ENCODE measurements at places on chromosomes 5 and 9. TPM values are rescaled to one million over a fixed set of nuclear protein-coding genes. Genes with fewer than 3 reads are reported as not detected.
A peak's percentile ranks its signal among the peaks of the same experiment; 100 is the strongest.

DNA sequence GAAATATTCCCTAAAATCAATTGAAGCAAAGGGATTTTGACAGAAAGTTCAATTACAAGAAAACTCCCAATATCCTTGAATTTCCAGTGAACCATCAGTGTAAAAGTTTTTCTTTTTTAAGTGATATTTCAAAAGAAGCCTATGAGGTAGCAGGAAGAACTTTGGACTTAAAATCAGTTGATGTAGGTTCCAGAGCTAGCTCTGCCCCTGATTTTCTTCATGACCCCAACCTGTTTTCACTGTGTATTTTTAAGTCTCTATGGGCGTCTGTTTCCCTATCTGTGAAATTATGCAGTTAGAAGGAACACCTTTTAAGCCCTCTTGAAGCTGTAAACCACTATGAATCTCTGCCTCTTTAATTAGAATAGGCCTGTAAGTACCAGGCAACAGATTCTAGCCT, 66.2 kb upstream of the SLC1A1 start:
- H3K27me3 ChIP-seq = no peaks in the 10 kb centered on the region
- no peak overlapping the region for H3K27ac ChIP-seq
- no peak overlapping the region for H3K4me3 ChIP-seq
- peaks cover 40% of the 10 kb centered on the region for H3K4me1 ChIP-seq
- no peak for DNase-seq
- no peaks in the 10 kb centered on the region for H3K36me3 ChIP-seq

GRCh38 chr5:69030358-69031062, 63.3 kb upstream of the SLC30A5 start:
- no peak for DNase-seq
- no peak overlapping the region for H3K27ac ChIP-seq
- H3K4me1 ChIP-seq = no peaks in the 10 kb centered on the region

DNA sequence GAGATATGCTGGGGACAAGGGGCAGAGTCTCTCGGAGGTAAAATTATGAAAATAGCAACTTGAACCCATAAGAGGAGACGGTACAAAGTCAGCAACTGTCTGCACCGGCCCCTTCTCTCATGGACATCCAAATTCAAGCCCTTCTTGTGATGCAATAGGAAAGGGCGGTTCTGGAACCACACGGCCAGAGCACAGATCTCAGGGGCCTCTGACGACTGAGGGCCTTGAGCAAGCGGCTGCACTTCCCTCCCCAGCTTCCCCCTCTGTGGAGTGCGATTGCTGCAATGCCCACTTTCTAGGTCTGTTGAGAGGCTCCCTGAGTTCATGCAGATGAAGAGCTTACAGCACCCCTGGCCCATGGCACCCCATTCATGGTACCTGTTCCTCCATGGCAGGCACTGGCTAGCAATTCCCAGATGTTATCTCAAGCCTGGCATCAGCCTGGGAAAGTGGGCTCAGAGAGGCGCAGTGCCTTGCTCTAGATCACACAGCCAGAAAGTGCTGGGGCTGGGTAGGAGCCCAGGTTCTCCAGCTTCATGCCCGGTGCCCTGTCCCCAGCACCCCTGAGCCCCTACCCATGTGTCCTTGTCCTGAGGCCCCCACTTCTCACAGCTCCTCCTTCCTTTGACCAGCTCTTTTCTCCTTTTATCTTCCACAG, 17.7 kb upstream of the CPLX2 start:
- no peak for DNase-seq
- peaks cover 25% of the 10 kb centered on the region for H3K4me1 ChIP-seq
- no peaks in the 10 kb centered on the region for H3K27me3 ChIP-seq
- H3K27ac ChIP-seq = peak overlapping the region; percentile 95

- H3K27ac ChIP-seq = no peak overlapping the region
- H3K4me3 ChIP-seq = no peak overlapping the region
- DNase-seq = no peak
- H3K4me1 ChIP-seq = no peaks in the 10 kb centered on the region
- no peaks in the 10 kb centered on the region for H3K36me3 ChIP-seq
- H3K27me3 ChIP-seq = no peaks in the 10 kb centered on the region
These were observed 188.8 kb upstream of the ST8SIA4 start for GRCh38 chr5:101091902-101092301.

GRCh38 chr9:84317563-84317962, 23.0 kb downstream of the SLC28A3 start:
- no peaks in the 10 kb centered on the region for H3K4me1 ChIP-seq
- no peaks in the 10 kb centered on the region for H3K27me3 ChIP-seq

DNA sequence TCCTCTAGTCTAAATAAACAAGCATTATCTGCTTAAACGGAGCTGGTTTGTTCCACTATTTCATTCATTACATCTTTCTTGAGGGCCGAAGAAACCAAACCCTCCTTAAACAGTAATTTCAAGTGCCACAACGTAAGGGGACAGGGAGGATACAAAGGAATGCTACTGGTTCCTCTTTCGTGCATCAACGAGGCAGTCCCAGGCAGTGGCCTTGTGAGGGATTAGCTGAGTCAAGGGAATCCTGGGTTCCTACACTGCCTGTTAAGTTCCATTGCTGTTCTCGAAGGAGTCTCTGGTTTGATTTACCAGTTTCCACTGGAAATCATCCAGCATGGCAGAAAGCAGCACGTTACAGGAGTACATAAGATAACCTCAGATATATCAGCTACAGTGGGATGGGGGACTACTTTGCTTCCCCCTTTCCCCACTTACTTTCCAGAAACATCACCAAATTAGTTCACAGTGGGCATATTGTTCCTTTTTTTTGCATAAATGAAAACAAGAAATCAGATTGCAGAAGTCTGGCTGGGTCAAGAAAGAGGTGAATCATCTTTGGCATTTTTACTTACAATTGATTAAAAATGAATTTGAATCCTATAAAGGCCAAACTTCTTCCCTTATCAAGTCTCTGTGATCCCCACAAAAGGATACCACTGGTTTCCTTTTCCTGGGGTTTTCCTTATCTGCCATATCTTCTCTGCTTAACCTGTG, 2.5 kb upstream of the RANBP3L start:
- no peaks in the 10 kb centered on the region for H3K27me3 ChIP-seq
- no peak overlapping the region for H3K4me3 ChIP-seq
- no peaks in the 10 kb centered on the region for H3K36me3 ChIP-seq

DNA sequence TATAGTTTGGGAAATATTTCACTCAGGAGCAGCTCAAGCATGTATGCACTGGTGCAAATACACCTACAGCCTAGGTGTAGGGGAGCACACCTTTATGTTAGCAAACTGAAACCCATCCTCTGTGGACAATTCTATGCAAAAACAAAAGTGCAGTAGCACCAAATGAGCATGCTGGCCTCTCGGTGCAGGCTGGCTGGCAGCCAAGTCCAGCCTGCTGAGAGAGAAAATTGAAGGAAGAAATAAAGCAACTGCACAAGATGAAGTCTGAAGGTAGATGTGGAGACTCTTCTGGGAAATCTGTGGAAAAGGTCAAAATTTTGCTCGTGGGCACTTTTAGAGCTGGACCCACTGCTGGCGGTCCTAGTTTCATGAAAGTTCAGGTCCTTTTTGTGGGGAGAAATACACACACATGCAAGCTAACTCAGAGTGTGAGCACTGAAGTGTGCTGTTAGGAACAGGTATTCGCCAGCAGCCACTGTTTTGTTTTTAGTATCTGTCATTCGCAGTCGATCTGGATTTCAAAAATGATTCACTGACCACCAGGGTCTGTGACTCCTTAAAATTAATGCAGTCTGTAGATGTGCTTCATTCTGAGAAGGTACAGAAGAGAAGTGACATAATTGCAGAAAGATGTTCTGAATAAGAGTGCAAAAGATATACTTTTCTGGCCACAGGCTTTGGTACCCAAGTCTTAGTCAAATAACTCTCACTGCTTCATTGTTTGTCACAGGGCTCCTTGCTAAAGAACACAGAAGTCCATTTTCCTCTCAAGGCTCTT, 281.7 kb downstream of the PARP8 start:
- H3K4me1 ChIP-seq = no peaks in the 10 kb centered on the region
- H3K4me3 ChIP-seq = no peak overlapping the region
- no peak for DNase-seq
- no peak overlapping the region for H3K27ac ChIP-seq
- no peaks in the 10 kb centered on the region for H3K36me3 ChIP-seq
- H3K27me3 ChIP-seq = no peaks in the 10 kb centered on the region

DNA sequence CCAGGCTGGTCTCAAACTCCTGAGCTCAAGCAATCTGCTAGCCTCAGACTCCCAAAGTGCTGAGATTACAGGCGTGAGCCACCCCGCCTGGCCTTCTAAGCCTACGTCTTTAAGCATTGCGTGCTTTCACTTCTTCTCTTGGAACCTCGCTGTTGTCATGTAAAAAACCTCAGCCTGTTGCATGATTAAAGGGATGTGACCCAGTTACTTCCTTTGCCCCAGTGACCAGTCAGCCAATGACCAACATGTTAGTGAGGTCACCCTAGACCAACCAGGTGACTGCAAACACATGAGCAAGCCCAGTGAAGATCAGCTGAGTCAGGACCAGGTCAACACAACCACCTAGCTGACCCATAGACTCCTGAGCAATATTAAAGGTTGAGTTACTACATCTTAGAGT, 10.5 kb downstream of the KIF4B start:
- H3K27me3 ChIP-seq = peaks cover 44% of the 10 kb centered on the region
- H3K4me1 ChIP-seq = no peaks in the 10 kb centered on the region
- no peak for DNase-seq
- no peak overlapping the region for H3K4me3 ChIP-seq

DNA sequence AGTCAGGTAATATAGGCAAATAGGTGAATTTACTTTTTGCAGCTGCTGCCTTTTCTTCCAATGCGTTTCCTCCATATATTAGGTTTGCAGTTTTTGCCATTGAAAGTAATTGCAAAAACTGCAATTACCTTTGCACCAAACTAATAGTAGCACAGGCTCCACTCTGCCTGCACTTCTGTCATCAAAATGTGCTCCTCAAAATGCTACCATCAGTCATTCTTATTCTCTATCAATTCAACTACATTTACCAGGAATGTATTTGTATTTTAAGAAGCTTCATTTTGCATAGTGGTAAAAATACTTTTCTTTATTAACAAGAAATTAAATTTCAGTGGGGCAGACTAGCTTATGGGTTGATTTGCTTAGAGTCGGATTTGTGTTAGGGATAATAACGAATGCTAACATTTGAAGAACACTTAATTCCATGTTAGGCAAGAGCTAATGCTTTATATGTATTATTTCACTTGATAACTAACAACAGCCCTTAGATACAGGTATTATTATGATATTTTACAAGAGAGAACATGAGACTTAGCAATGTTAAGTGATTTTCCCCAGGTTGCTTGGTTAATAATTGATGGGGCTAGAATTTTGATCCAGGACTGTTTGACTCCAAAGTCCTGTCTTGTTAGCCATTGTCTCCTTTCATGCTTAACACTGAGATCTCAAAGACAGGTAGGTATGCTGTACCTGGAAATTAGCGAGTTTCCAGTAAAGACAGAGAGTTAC, 300.4 kb downstream of the MAN2A1 start:
- H3K4me3 ChIP-seq = no peak overlapping the region
- no peaks in the 10 kb centered on the region for H3K27me3 ChIP-seq
- H3K36me3 ChIP-seq = no peaks in the 10 kb centered on the region
- H3K4me1 ChIP-seq = no peaks in the 10 kb centered on the region
- no peak for DNase-seq

DNA sequence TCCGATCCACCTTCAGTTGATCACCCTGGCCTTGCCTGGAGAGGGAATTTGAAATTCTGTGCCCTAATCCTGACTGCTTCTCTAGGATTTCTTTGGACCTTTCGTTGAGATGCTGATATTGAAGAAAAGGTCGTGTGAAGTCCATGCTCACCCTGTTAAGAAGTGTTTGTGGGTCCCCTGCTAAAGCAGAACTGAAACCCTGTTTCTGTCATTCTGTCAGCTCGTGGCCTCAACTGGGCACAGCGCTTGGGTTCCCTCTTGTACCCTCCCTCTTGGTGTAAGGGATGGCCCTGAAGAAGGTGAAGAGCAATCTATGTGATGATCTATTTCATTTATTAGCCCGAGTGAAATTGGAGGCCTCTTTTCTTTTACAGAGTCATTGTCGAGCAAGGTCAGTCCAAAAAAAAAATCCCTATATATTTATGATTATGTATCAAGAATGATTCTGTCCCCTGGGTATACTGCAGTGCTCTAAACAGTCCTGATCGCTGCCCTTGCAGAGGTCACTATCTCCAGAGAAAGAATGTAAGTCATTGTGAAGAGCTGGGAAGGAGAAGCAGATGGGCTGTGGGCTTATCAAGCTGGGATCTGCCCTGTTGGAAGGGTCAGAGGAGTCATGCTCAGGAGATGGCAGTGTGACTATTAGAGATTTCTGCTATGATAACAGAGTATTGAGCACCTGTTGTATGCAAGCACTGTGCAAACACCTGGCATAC, 56.1 kb downstream of the WWC1 start:
- DNase-seq = no peak
- peak overlapping the region; percentile 55 for H3K27ac ChIP-seq
- peaks cover 76% of the 10 kb centered on the region for H3K4me1 ChIP-seq

DNA sequence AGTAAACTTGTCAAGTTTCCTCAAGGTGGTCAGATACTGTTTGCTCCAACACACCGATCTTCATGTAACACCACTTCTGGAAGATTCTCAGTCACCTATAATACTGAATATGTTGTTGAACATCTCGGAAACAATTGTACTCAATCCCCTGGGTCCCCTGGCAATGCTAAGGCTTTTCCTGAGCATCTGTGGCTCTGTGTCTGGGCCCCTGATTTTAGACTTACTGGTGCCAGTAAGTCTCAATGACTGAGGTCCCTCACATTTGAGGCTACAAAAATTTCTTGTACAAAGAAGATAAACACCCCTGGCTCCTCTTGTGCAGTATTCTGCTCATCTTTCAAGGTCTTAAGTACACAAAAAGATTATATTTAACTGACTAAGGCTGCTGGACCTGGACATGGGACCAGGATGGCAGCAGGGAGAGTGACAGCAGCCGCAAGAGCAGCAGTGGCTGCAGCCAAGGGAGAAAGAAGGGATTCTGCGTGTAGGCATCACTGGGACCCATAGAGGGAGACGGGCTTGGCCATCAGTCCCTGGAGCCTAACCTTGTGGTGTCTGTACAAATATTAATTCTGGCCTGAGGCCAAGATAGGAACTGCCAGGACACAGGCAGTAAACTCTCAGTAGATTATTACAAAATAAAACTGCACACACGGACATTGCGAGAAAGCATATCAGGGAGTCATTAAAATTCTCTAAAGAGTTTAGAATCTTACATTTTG, 49.0 kb upstream of the TNPO1 start:
- DNase-seq = no peak
- H3K27ac ChIP-seq = no peak overlapping the region
- no peaks in the 10 kb centered on the region for H3K4me1 ChIP-seq
- no peaks in the 10 kb centered on the region for H3K36me3 ChIP-seq

GRCh38 chr5:951940-952596, 56.5 kb upstream of the NKD2 start:
- no peaks in the 10 kb centered on the region for H3K36me3 ChIP-seq
- H3K27me3 ChIP-seq = peaks cover 96% of the 10 kb centered on the region
- no peak overlapping the region for H3K4me3 ChIP-seq
- no peak for DNase-seq
- H3K4me1 ChIP-seq = no peaks in the 10 kb centered on the region
- H3K27ac ChIP-seq = no peak overlapping the region

GRCh38 chr9:97365634-97366033, 46.3 kb upstream of the TDRD7 start:
- no peak overlapping the region for H3K4me3 ChIP-seq
- DNase-seq = no peak
- H3K27me3 ChIP-seq = no peaks in the 10 kb centered on the region
- H3K27ac ChIP-seq = no peak overlapping the region
- no peaks in the 10 kb centered on the region for H3K36me3 ChIP-seq
- no peaks in the 10 kb centered on the region for H3K4me1 ChIP-seq

The DRD1 gene
- total RNA-seq = not detected

The PAEP gene
- total RNA-seq = not detected

The ANKRD18B gene
- total RNA-seq = 4.6 TPM

All from PC-9 (cell line).